Choroid plexus epithelial cell (primary cell): ENCODE measurements at places on chromosomes 16 and 17.

GRCh38 chr16:52404546-52404945 is 142.4 kb downstream of the TOX3 start:
- DNase-seq, result no peak

- no peak for DNase-seq
Measured at GRCh38 chr16:85028685-85029407, 1.3 kb downstream of the KIAA0513 start.

GRCh38 chr16:53153130-53153529 is 98.3 kb downstream of the CHD9 start:
- DNase-seq, result no peak

- DNase-seq, result no peak
Measured at GRCh38 chr17:9913476-9913875, 8.4 kb upstream of the RCVRN start.

GRCh38 chr16:53334581-53334980 is 99.7 kb upstream of the RBL2 start:
- no peak for DNase-seq

DNA sequence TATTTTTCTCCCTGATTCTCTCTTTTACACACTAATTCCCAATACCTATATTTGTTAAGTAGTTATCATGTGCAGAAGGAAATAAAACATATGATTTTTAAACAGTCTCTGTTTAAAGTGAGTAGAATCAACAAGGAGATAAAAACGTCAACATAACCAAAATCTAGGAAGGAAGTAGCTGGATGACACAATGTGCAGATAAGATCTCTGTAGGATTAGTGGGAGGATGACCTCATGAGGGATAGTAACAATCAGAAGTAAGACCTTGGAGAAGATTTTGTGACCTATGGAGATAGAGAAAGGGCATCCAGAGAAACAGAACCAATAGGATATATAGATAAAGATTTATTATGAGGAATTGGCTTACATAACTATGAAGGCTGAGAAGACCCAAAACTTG is 262.6 kb upstream of the CDH11 start:
- DNase-seq, result no peak

GRCh38 chr16:81992859-81993258 is 18.4 kb downstream of the SDR42E1 start:
- DNase-seq, result no peak

DNA sequence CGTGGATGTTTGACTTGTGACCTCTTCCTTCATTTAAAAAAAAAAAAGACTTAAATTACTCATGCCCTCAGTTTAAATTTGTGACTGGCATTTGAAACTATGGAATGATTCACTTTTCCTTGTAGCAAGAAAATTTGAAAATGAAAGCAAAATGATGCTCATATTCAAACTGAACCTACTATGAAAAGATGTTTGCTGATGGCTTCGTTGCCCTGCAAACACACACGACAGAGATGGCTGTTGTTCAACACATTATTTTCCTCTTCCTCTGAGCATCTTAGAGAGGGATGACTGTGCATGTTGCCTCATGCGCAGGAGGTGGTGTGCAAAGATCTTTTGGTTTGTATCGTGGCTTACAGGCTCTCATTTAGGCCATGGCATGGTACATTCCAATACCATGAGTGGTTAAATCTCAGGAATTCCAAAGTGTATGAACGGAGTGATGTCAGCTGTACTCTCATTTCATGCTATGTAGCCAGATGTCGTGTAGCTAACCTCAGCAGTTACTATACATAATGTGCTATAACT is 164.5 kb downstream of the PRKCA start:
- peak; percentile 99 for DNase-seq

- DNase-seq, result peak; percentile 43
Measured at GRCh38 chr17:38509772-38510420, 81.6 kb downstream of the ARHGAP23 start.

DNA sequence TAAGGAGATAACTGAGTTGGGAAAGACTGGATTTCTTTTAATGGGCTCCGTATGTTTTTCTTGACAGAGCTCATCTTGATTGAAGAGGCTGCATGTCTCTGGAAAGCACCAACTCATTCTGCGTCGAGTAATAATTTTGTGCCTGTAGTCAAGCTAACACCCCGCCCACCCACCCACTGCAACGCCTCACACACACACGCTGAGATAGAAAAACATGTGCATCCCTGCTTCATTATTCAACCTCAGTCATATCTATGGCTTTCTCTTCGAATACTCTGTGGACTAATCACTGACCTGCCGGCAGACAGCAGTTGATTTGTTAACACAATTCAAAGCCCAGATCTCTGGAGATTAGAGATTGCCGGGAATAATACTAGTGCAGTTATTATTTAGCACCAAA is 220.2 kb upstream of the TOM1L1 start:
- DNase-seq, result no peak

GRCh38 chr17:57911834-57912673 is 43.2 kb downstream of the CUEDC1 start:
- no peak for DNase-seq

DNA sequence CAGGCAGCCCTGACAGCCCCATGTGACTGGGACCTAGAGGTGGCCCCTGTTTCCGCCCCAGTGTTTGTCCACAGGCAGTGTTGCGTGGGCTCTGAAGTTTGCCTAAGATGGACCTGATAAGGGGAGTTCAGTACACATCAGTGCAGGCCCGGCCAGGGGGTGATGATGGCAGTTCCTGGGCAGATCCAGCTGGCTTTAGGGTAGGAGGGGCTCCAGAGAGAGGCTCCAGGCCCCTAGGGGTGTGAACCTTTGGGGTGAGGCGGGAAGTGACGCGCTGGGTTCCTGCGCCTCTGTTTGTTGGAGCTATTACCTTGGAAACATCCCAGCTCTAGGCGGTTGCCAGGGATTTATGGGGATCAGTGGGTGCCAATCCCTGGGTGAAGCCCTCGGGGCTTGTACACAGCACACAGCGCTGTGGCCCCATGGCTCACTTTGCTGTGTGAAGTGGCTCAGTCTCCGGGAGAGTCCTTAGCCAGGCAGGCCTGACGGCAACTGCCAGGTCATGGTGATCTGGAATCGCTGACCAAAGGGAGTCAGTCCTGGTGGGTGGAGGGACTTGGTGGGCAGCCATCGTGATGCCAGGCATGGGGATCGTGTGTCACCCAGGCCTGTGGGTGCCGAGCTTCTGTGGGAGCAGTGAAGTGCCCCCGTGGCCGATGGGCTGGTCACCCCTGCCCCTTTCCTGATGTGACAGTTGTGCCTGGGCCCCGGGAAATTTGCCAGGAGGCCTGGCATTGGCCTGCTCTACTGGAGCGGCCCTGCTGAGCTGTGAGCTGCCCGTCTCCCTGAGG is 146.1 kb downstream of the SEC14L1 start:
- DNase-seq, result peak; percentile 55

DNA sequence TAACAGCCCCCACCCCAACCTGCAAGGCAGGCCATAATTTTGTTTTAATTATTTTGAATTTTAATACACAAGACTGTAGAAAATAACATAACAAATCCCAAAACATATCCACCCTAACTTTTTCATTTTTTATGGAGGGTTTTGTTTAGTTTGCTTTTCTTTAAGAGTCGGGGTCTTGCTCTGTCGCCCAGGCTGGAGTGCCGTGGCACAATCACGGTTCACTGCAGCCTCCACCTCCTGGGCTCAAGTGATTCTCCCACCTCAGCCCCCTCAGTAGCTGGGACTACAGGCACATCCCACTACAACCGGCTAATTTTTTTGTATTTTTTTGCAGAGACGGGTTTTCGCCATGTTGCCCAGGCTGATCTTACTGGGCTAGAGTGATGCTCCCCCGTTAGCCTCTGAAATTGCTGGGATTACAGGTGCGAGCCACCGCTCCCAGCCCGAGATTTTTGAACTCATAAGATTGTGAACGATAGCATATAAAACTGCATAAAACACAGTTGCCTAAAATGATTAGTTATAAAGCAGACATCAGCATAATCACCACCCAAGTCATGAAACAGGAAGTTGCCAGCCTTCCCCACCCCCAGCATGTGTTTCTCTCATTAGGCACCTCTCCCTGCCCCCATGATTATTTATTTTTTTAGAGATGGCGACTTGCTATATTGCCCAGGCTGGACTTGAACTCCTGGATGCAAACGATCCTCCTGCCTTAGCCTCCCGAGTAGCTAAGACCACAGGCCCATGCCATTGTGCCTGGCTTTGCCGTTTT is 13.6 kb upstream of the DOC2B start:
- no peak for DNase-seq

- peak; percentile 19 for DNase-seq
Measured at GRCh38 chr17:16975744-16976625, 4.1 kb upstream of the TNFRSF13B start.

- no peak for DNase-seq
Measured at GRCh38 chr17:47735536-47736011, 2.5 kb downstream of the TBX21 start.

DNA sequence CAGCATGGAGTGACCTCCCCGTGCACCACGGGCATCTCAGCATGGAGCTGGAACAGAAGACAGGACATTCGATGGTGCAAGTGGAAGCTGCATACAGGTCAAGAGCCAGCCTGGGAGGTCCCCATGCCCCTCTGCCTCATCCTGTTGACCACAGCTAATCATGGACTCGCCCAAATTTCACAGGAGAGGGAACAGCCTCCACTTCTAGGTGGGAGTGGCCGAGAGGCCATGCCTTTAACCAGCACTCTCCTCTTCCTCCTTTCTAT is 3.8 kb upstream of the SLC47A2 start:
- DNase-seq, result no peak

GRCh38 chr16:5188989-5189352 is 91.4 kb upstream of the EEF2KMT start:
- DNase-seq, result no peak

DNA sequence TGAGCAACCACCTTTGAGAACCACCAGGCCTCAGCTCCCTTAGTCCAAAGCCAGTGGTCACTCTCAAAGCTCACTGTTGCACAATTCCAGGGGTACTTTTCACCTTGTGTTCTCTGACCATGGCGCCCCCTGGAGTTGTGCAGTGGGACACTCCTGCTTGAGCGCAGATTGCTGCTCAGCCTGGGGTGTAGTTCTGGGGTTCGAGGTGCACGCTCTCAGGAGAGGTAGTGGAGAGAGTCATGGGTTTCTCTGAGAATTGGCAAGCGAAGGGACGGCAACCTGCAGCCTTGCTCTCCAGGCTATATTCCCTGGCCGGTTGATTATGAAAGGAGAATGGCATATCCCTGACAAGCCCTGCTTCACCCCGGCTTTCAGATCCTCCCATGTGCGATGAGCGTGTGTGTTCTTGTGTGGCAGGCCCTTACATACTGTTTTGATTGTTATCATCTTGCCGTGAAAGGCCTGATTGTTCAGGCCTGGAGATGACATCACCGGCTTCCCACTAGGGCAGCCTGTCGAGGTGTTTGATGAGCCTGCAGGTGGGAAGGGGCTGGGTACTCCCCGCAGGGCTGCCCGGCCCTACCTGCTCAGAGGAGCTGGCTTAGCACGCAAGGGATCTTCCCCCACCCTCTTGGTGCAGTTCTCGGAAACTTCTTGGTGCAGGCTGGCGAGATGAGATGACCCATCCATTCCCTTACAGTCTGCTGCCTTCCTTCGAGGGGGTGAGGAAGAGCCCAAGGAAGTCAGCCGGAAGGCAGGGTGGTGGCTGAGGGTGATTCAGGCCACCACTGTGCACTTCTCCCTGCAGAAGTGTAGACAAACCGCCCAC is 431.2 kb downstream of the SLC39A11 start:
- no peak for DNase-seq

DNA sequence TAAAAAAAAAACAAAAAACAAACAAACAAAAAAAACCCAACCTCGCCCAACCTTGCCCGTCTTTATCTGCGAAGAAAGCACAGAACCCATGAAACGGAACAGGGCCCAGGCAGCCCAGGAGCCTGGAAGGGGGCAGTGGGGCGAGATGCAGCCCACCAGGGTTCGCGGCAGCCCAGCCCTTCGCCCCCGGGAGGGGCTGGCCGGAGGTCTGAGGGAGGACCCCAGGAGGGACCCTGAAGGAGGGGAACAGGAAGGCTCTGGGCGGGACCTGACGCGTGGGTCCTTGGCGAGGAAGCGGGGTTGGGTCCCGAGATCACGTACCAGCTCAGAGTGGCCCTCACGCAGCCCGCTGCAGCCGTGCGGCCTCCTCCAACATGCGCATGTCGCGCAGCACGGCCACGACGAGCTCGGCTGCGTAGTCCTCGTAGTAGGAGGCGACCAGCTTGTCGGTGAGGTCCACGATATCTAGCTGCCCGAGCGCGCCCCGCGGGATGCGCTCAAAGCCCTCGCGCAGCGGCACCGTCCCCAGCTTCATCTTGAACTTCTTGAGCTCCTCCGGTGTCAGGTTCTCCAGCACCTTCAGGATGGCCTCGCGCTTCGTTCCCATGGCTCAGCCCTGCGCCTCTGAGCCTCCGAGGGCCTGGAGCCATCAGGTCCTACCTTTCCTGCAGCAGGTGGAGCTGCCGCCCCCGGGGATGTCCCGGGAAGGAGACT is at the start of gene PYDC1:
PYDC1 (minus strand) TSS at position 714 of the 714 bp plus-strand sequence; CDS start at position 607, 107 bp downstream.
- DNase-seq, result no peak

DNA sequence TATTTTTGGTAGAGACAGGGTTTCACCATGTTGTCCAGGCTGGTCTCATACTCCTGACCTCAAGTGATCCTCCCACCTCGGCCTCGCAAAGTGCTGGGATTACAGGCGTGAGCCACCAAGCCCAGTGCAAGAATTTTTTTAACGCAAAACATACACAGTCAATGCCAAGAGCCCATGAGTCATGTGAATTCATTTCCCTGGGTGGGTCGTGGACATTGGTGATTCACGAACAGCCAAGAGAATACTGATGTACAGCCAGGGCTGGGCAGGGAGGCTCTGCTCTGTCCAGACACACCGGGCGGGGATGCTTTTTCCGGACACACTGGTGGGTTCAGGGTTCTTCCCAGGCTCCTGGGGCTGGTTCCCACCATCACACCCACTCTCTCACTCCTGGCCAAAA is 17.7 kb downstream of the SLC38A8 start:
- DNase-seq, result peak; percentile 58

- no peak for DNase-seq
Measured at GRCh38 chr17:82061047-82061925, 4.3 kb downstream of the DUS1L start.

DNA sequence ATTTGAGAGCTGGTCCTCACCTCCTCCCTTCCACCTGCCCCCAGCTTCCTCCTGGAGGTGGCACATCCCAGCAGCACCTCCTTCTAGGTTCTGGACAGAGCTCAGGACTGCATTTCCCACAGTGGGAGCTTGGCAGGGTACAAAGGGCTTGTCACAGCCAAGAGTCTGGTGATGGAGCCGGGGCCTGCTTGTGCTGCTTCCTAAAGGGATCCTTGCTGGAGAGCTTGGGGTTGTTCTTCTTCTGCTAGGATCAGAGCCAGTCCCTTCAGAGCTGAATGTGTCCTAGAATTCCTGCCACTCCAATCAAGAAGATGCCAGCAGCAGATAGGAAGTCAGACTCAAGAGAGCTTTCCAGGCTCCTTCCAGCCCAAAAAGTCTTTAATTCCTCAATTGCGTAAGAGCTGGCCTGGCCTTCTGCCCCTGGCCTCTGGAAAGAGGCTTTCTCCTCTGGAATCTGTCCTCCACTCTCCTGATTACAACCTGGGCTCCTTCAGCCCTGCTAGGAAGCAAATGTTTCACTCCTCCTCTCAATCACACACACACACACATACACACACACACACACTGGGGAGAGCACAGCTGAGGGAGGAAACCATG is 4.4 kb downstream of the CD300E start:
- no peak for DNase-seq

- no peak for DNase-seq
Measured at GRCh38 chr17:77736721-77737120, 221.8 kb upstream of the TNRC6C start.
